HepG2 (cell line): ENCODE measurements at places on chromosomes 6 and 20.

GRCh38 chr20:57957411-57958049 lies 247.7 kb upstream of the PMEPA1 start:
- DNase-seq = no peak

GRCh38 chr6:7088076-7088742 lies 19.6 kb upstream of the RREB1 start:
- no peak for DNase-seq

- DNase-seq = no peak
Measured at GRCh38 chr6:43782764-43783513, 12.9 kb downstream of the VEGFA start.

- DNase-seq = no peak
Measured at GRCh38 chr20:36736451-36737182, 9.3 kb downstream of the NDRG3 start.

- peak; percentile 6 for DNase-seq
Measured at GRCh38 chr6:130076512-130076911, 58.1 kb downstream of the L3MBTL3 start.

DNA sequence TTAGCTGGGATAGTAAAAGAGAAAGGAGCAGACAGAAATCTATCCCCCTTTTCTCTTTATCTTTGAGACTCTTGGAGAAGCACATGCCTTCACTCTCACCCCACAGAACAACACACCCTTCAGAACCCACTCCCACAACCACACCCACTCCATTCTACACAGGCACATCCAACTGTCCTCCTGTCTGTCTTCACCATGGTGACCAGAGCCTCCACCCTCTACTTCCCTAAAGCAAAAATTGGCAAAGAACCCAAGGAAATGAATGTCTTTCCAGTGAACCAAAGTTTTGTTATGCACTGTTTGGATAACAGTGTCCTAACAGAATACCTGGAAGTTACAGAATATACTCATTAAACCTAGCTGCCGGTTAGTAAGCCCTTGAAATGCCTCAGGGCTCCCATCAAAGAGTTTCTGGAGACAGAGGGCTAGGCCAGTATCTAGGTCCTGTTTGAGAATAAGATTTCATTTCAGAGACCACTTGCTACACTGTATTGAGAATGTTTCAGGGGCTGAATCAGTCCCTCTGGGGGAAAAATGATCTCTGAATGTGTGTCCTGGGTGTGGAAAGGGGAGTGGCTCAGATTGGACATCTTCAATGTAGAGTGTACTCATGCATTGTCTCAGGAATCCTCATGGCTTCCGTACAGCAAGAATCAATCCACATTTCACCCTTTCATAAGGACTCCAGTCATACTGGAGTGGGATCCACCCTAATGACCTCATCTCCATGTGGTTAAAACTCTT lies 101.1 kb downstream of the LY86 start:
- no peak for DNase-seq

DNA sequence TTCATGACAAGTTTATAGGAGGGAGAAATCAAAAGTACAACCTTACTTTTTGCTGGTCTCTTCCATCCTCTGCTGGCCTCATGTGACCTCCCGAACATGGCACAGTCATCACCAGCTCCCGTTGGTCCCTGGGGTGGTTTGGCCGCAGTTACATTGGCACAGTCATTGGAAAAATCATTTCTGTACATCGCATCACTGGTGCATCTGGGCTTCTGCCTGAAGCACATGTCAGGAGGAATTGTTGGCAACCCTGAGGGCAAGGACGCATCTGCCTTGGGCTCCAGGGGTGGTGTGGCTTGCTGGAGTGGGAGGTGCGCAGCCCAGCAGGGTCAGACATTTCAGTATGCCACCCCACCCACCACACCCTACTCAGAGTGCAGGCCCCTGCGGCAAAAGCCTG lies 162.9 kb upstream of the SLC24A3 start:
- DNase-seq = no peak

DNA sequence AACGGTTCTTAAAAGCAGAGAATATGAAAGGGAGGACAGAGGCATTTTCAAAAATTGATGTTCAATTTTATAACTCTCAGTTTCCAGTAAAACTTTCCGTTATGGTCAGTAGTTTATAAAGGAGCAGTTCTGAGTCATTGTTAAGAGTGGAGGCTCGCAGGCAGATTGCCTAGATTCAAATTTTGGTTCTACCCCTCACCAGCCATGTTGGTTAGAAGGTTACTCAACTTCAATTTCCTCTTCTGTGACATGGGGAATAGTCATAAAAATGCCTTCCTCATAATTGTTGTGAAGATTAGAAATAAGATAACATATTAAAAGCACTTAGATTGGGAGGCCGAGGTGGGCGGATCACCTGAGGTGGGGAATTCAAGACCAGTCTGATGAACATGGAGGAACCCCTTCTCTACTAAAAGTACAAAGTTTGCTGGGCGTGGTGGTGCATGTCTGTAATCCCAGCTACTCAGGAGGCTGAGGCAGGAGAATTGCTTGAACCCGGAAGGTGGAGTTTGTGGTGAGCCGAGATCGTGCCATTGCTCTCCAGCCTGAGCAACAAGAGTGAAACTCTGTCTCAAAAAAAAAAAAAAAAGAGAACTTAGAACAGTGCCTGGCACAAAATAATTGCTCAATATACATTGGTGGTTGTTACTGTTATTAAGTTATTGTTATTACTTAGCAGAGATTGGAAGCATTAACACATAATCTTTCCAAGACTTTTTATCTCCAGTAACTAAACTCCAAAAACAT lies 348.9 kb downstream of the NRN1 start:
- DNase-seq = no peak

DNA sequence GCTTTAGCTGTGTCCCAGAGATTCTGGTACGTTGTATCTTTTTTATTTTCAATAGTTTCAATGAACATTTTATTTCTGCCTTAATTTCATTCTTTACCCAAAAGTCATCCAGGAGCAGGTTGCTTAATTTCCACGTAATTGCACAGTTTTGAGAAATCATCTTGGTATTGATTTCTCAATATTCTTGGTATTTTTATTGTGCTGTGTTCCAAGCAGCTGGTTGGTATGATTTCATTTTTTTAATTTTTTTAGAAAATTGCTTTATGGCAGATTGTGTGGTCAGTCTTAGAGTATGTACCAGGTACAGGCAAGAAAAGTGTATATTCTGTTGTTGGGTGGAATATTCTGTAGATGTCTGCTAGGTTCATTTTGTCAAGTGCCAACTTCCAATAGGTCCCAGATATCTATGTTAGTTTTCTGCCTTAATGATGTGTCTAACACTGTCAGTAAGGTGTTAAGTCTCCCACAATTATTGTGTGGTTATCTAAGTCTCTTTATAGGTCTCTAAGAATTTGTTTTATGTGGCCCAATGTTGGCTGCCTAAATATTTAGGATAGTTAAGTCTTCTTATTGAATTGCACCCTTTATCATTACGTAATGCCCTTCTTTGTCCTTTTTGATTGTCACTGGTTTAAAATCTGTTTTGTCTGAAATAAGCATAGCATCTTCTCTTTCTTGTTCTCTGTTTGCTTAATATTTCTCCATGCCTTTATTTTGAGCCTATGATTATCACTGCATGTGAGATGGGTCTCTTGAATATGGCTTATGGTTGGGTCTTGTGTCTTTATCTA lies 366.9 kb upstream of the IRAK1BP1 start:
- no peak for DNase-seq

- peak; percentile 39 for DNase-seq
Measured at GRCh38 chr6:7151381-7151780, 43.6 kb downstream of the RREB1 start.

DNA sequence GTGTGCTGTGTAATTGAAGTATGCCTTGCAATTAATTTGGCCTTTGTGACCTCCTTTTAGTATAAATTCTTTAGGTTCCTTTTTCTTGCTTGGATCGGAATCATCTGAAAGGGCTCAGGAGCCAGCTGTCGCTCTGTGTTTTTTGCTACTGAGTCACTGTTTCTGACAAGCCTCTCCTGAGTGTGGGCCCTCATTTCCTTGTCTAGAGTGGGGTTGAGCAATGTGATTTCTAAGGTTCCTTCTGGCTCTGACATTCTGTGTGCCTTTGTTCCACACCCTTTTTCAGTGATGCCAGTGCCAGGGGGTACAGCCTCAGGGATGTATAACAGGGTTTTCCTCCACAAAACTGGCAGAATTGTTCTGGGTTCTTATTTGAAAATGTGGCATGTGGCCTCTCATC lies 26.5 kb downstream of the DAAM2 start:
- DNase-seq = no peak

- no peak for DNase-seq
Measured at GRCh38 chr6:109783250-109783986, 92.3 kb downstream of the FIG4 start.

- DNase-seq = no peak
Measured at GRCh38 chr6:110271732-110272022, 86.5 kb downstream of the METTL24 start.

DNA sequence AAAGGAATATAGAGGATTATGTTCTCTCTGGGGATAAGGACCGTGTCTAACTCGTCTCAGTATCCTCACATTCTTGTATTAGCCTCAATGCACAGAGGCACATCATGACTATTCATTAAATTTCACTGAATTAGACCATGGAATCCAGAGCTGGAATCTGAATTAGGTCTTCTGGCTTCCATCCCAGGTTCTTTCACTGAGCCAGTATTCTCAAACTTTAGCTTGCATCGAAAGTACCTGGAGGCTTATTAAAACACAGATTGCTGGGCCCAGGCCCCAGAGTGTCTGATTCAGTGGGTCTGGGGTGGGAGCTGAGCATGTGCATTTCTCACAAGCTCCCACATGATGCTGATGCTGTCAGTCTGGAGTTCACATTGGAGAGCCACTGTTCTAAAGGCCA lies 142.0 kb downstream of the UST start:
- DNase-seq = no peak

- DNase-seq = no peak
Measured at GRCh38 chr6:169934699-169935347, 183.4 kb downstream of the ERMARD start.

DNA sequence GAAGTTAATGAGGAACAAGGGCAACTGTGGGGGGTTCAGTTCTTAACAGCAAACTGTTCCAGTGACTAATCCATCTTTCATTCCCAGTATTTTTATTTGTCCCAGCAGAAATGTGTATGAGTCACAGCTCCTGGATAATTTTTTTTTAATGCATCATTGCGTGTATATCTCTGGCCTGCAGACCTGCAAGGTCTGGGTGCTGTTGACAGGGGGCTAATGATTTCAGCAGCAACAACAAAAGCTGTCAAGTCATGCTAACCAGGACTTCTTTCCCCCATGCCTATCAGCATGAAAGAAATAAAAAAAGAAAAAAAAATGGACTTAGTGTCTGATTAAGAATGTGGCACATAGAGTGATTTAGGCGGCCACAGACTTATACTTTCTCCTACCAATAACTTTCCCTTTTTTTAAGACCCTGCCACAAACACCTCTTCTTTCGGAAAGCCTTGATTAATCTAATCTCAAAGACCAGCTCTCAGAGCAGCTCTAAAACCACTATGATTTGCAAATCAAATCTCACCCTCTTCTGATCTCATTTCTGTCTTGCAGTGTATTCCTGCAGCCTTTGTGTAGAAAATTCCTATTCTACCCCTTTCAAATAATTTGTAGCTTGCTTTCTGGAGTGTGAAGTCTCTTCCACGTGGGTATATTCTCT lies 14.2 kb upstream of the PREX1 start:
- DNase-seq = no peak

DNA sequence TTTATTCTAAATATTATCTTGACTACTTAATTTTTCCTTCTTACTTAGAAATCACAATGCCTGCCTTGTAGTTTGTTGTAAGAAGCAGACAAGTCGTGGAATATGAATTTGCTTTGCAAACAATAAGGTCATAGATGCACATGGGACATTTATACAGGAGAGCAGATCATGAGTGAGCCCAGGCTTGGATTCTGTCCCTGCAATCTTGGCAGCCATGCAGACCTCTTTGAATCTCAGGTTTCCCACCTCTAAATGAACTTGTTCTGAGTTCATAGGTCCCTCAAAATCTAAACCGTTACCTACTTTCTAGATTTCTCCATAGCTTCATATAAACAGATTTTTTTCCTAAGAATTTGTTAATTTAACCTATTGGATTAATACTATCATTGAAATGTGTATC lies 19.5 kb downstream of the KIAA0408 start:
- no peak for DNase-seq

DNA sequence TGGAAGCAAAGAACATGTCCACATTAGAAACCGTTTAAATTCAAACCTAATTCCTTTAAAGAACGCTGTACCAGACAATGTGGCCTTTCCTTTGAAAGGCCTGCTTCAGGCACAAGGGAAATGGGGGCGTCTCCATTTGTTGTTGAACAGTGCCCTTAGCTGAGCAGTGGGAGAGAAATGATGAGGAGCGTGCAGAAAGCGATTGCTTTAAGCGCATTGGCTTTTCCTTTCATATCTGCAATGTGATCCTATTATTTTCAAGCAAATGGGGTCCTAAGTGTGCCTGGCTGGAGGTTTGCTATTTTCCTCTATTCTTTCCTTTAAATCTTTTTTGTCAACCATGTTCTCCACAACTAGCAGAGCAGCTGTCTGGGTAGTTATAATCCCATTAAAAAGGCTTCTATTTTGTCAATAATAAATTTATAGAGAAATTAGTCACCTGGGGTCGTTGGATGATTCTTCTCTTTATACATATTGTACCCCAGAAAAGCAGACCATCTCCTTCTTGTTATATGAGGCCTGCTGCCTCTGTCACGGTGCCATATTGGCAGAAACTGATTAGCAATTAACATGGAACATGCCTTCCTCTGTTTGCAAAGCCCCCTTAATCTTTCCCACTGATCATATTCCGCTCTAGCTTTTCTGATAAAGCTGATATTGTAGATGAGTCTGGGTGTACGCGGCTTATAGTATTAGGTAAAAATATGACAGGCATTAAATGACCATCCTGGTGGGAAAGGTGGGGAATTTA lies 151.1 kb upstream of the JAG1 start:
- no peak for DNase-seq

GRCh38 chr6:56664029-56664428 lies 21.3 kb upstream of the DST start:
- peak; percentile 32 for DNase-seq

- no peak for DNase-seq
Measured at GRCh38 chr6:27863962-27864905, 48.0 kb downstream of the OR2B2 start.

GRCh38 chr20:35515949-35516645 lies 13.4 kb downstream of the C20orf173 start:
- no peak for DNase-seq

- DNase-seq = no peak
Measured at GRCh38 chr6:104653781-104654180, 205.9 kb downstream of the HACE1 start.
